Activated naive CD8-positive, alpha-beta T cell treated with anti-CD3 and anti-CD28 coated beads, Interleukin-2, amount 10 ng/mL, durations not matched to agents 7 days and 5 days (primary cell): ENCODE measurements at places on chromosomes 5 and 9. TPM values are rescaled to one million over a fixed set of nuclear protein-coding genes. Genes with fewer than 3 reads are reported as not detected.

GRCh38 chr5:56350011-56350596 lies 117.0 kb upstream of the ANKRD55 start:
- DNase-seq, result no peak

CAMK4 gene
- total RNA-seq, result 154 TPM

- no peak for DNase-seq
Measured at GRCh38 chr5:71954329-71954728, 152.9 kb upstream of the MAP1B start.

- no peak for DNase-seq
Measured at GRCh38 chr5:123180178-123180577, 91.1 kb downstream of the PRDM6 start.

DNA sequence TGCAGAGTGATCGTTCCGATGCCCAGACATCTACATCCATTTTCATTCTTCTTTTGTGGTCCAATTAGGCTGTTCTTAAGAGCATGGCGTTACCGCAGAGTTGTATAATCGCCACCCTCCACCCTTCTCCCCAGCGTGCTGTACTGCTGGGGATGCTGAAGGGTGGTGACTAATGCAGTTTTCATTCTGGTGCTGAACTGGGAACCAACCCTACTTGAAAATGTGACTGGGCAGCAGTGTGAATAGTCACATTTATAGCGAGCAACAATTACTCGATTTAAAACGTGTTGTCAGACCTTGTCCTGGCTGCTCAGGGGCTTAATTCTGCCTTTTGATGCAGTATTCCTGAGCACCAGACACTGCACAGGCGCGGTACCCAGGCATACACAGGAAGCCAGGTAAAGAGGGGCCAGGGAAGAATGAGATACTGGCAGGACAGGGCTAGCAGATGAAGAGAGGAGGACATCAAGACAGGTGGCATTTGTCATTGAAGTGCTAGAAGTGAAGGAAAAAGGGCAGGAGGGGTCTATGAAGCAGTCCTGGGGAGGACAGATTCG lies 719 bp upstream of the ISCA1 start:
- no peak for DNase-seq

GRCh38 chr5:63152871-63153270 lies 574.3 kb downstream of the LRRC70 start:
- DNase-seq, result no peak

GRCh38 chr9:35287987-35288632 lies 126.3 kb downstream of the UNC13B start:
- DNase-seq, result no peak

OSMR gene
- not detected for total RNA-seq

SHOC1 gene
- not detected for total RNA-seq

PCDHGB4 gene
- total RNA-seq, result not detected

CBY3 gene
- 0.40 TPM for total RNA-seq

DNA sequence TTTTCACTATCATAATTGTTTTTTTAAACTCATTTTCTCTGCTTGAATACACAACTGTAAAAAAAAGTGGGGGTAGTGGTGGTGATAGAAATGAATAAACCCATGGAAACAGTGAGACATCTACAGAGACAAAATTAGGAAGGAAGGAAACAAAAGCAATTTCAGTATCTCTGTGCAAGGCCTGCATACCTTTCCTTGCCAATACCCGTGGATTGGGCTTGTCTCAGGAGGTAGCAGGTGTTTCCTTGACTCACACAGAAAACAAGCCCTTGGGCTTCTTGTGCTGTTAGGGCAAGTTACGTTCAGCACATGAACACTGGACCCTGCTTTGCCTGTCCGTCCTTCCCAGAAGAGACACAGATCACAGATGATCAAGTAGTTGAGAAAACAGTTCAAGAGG lies 372.2 kb downstream of the ZSWIM6 start:
- no peak for DNase-seq

ZDHHC11B gene
- 2.0 TPM for total RNA-seq

PANK3 gene
- 52.2 TPM for total RNA-seq

APBA1 gene
- total RNA-seq, result 0.11 TPM

DNA sequence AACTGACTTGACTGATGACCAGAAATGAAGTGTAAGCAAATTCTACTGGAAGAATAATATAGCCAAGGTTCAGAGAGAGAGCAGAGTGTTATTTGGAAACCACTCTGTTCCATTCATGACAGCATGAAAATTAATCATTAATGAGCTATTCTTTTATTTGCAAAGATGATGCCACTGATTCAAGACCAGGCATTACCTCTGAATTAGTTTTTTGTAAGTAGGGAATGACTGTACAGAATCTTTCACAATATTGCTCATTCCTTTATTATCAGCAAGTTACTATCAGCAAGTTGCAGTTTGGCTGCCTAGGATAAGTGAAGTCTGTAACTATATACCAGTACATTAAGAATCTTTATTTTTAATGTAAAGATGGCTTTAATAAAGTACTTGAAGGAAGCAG lies 75.1 kb upstream of the RGMB start:
- no peak for DNase-seq

GRCh38 chr5:10528056-10528816 lies 35.6 kb upstream of the ANKRD33B start:
- no peak for DNase-seq

LCN2 gene
- total RNA-seq, result not detected

KIF4B gene
- not detected for total RNA-seq

UNC5A gene
- total RNA-seq, result not detected

- DNase-seq, result no peak
Measured at GRCh38 chr9:132857031-132857430, 21.1 kb downstream of the AK8 start.

DNA sequence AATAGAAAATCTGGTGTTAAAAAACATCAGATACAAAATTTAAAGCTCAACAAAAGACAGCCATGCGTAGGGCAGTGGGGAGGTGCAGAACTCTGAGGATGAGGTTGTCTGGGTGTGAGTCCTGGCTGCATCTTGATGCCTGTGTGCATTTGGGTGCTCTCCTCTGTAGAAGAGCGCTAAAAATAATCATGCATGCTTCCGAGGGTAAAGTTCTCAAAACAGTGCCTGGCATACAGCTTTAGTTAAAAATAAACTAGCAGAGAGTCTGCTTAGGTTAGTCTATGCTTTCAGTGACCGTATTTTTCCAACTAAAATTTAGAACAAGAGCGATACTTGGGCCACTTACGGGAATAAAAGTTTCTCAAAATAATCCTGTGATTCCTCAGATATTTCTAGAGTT lies 55.5 kb upstream of the SPATA31C2 start:
- DNase-seq, result no peak

DNA sequence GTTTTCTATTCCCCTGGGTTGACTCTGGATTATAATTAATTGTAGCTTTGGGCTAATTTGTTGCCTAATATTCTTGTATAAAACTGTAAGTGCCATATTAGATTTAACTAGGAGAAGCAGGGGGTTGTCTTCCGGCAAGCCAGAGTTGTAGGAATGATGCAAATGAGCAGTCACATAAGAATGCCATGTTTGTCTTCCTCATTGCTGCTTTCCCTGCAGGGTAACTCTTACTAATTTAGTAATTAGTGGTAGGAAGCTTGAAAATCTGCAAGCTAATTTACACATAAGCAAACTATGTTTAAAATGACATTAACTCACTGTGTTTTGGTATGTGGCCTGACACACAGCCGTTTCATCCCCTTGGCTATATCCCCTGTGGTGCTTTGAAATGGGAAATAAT lies 527.8 kb downstream of the KCTD16 start:
- no peak for DNase-seq

FAM151B gene
- 1.0 TPM for total RNA-seq

PITX1 gene
- total RNA-seq, result not detected

CD274 gene
- 9.8 TPM for total RNA-seq

VPS13A gene
- total RNA-seq, result 46.5 TPM

PCDHGA9 gene
- not detected for total RNA-seq

EQTN gene
- total RNA-seq, result not detected

DNA sequence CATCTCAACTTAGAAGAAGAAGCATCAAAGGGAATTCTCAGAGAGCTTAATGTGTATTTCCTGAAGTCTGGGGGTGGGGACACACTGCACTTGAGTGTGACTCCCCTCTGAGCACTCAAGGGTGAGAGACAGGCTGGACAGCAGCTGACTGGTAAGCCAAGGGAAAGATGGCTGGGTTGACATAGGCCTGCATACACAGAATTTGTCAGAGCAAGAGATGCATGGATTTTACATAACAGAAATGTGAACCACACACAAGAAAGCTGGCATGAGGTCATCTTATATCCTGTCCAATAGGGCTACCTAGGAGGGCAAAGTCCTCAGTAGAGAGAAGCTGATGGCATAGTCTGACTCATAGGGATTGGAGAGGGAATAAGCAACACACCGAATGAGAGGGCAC lies 114.3 kb upstream of the EPB41L4A start:
- no peak for DNase-seq

GRCh38 chr9:128203024-128203706 lies at the start of gene DNM1:
DNM1 (plus strand) TSS chr9:128203379; CDS start chr9:128203471, 92 bp downstream.
- DNase-seq, result peak; percentile 92

- DNase-seq, result no peak
Measured at GRCh38 chr9:112500842-112501241, 14.2 kb downstream of the KIAA1958 start.

GRCh38 chr5:95332158-95332557 lies 47.3 kb upstream of the MCTP1 start:
- no peak for DNase-seq

DNA sequence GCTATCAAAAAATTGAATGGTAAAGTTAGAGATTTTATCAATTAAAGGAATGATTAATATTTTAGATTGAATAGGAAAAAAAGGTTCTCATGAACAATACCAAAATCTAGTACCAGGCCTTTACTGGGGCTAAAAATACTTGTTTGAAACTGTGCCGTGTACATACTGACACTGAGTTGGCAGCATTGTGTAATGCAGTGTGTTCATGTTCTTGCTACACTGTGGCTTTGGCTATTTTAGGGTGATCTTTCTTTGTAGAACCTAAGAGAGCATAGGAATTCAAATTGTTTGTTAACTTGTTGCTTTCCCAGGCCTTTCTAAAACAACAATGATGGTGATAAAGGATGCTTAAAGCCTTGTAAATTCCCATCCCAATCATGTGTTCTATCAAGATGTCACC lies 80.9 kb downstream of the KIF4B start:
- DNase-seq, result no peak

DNA sequence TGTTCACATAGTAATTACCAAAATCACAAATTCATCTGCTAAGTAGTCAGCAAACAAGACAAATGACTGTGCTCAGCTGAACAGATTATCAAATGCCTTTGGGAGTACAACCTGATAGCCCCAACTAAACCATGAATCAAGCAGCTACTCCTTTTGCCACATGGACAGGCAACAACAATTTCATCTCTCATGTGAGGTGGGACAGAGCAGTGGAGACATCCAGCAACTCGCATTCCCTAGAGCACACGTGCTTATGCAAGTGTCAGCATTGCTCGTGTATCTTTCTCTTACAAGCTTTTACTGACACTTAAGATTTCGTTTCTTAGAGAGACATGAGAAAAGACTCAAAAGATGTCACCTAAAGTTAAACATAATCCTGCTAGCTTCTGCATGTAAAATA lies 42.7 kb upstream of the PPP2R2B start:
- no peak for DNase-seq

DNA sequence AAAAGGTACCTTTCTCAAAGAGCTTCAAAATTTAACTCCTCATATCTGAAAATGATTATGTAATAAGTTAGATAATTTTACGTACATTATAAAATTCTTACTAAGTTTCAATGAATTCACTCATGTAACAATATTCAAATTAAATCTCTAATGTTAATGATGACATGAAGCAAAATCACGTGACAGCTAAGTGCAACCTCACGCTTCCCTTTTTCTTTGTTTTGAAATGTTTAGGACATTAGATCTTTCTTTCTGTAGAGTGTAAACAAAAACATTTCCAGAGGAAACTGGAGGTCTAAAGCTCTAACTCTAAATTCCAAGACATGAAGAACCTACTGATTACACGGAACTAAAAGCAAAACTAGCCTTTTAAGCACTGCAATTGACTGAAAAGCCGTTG lies 227.3 kb upstream of the TBCA start:
- no peak for DNase-seq

- no peak for DNase-seq
Measured at GRCh38 chr9:113868501-113868900, 7.6 kb upstream of the ZNF618 start.

DNA sequence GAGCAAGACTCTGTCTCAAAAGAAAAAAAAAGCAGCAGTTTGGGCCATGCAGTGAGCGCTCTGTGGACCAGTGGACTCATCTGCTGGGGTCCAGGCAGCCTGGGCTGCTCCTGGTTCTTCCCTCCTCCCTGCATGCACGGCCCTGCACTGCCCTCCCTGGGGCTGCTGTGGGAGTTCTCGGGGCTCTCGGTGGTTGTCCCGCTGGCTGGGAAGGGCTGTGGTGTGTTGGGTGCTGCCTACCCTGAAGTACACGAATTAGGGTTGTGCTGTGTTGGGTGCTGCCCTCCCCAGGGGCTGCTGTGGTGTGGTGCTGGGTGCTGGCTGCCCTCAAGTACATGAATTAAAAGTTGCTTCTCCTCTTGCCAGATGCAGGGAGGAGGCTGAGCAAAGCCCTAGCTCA lies 18.3 kb upstream of the CLPTM1L start:
- no peak for DNase-seq

DNA sequence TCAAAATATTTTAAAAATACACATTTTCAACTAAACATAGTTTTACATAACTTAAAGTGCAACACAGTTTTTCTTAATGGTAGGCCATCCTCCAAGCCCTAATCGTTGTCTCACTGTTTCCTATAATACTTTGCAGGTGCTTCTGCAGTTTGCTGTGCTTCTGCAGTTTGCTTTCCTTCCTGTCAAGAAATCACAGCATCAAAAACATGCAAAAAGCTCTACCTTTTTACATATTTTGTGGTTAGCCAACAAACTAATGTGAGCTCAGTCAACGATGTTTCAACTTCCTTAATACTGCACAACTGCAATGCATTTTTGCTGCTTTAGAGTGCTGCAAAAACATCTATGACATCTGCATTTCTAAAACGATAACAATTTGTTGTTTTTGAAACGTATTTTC lies 25.2 kb downstream of the EMB start:
- DNase-seq, result no peak

- no peak for DNase-seq
Measured at GRCh38 chr9:133822430-133823065, 84.4 kb upstream of the SARDH start.

CD180 gene
- total RNA-seq, result 0.57 TPM

GRCh38 chr9:114098936-114099668 lies at the start of gene KIF12:
KIF12 (minus strand) TSS chr9:114099292; CDS start chr9:114099276, 16 bp downstream.
- no peak for DNase-seq

MTMR12 gene
- 30.6 TPM for total RNA-seq

KIAA1191 gene
- 70.0 TPM for total RNA-seq

DNA sequence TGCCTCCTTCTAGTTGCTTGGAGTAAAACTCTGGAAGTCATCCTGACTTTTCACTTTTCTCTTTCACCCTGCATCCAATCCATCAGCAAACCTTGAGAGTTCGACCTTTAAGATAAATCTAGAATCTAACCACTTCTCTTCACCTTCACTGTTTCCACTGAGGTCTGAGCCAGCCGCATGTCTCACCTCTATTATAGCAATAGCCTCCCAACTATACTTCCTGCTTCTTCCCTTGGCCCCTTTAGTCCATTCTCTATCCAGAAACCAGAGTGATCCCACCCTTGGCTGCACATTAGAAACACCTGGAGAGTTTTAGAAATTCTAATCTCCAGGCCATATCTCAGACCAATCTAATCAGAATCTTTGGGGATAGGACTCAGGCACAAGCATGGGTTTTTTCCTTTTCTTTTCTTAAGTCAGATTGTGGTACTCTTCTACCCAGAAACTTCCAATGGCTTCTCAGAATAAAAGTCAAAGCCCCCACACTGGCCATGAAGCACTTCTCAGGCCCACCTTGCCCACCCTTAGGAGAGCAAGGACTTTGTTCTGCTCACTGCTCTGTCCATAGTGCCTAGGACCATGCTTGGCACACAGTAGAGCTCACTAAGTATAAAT lies 33.1 kb downstream of the MFAP3 start:
- no peak for DNase-seq

GRCh38 chr9:38380872-38381534 lies 11.5 kb upstream of the ALDH1B1 start:
- no peak for DNase-seq
